ENCODE measurements at places on chromosomes 13 and 19.

DNA sequence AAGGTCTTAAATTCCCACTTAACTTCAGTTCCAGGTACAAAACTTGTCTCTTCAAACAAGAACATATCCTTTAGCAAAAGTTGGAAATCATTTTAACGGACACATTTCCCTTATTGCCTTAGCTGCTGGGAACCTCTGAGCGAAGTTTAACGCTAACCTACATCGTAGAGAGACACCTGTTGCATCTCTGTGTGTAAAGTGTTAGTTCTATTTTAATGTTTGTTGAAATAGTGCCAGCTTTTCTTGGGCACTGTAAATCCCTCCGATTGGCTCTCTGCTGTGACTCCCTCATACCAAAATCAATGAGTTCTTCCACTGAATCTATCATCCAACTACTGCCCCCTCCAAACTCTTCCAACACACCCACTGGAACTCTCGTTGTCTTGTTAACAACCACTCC, 2.3 kb upstream of the HIF3A start:
- DNase-seq = no peak

- no peak for DNase-seq
Observed at GRCh38 chr13:20544201-20544923, 18.7 kb upstream of the CRYL1 start.

GRCh38 chr13:99985241-99985874, 3.8 kb downstream of the ZIC2 start:
- DNase-seq = no peak

- DNase-seq = peak; percentile 71
Observed at GRCh38 chr13:110559429-110559943, 2.0 kb downstream of the RAB20 start.

- no peak for DNase-seq
Observed at GRCh38 chr13:64362564-64362963, 2867.6 kb downstream of the PCDH9 start.

DNA sequence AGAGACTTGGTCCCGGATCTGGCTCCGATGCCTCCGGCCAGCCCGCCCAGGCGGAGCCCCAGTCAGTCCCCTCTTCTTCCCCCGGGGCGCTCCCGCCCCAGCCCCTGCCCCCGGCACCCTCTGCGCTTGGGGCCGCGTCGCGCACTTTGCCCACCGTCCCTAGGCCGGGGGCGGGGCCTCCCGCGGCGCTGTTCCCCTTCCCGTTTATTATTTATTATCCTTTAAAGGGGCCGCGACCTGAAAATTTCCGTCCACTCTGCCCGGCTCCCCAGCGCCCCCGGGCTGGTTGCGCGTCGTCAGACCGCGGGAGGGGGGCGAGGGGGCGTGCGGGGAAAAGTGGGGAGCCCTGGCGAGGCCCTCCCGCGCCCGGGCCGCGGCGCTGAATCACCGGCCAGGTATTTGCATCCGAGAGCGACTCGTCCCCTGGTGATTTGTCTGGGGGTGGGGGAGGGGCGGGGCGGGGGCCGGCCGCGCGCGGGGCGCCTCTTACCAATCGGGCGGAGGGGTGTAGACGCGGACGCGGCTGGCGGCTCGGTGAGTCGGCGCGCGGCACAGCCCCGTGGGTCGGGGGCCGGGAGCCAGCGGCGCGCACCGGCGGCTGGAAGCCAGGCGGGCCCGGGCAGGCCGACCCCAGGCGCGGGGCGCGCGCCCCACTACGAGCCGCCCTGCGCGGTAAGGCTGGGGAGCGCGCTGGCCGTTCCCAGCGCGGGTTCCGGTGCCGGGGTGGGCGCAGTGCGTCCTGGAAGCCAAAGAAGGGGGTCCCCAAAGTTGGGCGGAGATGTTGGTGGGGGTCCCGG, at the start of gene ARID3A:
TSS of gene ARID3A (plus strand) at position 510 of the 797 bp plus-strand sequence. CDS start 3,494 bp downstream, outside the sequence.
- peak; percentile 92 for DNase-seq

DNA sequence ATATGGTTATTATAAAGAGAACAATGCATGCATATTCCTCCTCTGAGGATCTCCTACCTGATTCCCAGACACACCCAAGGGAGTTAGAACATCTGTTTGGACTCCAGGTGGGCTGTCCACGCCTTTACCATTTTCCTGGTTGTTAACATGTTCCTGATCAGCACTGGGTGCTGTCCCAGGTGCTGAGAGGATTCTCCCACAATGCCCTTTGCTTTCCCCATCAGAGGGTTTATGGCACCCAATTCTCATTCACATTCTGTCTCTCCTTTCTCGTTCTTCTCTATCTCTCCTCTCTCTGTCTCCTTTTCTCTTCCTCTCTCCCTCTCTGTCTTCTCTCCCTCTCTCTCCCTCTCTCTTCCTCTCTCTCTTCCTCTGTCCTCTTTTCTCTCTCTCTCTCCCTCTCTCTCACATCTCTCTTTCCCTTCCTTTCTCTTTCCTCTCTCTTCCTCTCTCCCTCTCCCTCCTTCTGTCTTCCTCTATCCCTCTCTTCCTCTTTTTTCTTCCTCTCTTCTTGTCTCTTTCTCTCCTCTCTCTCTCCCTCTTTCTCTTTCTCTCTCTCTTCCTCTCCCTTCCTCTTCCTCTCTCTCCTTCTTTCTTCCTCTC, 3.3 kb upstream of the RDH13 start:
- no peak for DNase-seq

DNA sequence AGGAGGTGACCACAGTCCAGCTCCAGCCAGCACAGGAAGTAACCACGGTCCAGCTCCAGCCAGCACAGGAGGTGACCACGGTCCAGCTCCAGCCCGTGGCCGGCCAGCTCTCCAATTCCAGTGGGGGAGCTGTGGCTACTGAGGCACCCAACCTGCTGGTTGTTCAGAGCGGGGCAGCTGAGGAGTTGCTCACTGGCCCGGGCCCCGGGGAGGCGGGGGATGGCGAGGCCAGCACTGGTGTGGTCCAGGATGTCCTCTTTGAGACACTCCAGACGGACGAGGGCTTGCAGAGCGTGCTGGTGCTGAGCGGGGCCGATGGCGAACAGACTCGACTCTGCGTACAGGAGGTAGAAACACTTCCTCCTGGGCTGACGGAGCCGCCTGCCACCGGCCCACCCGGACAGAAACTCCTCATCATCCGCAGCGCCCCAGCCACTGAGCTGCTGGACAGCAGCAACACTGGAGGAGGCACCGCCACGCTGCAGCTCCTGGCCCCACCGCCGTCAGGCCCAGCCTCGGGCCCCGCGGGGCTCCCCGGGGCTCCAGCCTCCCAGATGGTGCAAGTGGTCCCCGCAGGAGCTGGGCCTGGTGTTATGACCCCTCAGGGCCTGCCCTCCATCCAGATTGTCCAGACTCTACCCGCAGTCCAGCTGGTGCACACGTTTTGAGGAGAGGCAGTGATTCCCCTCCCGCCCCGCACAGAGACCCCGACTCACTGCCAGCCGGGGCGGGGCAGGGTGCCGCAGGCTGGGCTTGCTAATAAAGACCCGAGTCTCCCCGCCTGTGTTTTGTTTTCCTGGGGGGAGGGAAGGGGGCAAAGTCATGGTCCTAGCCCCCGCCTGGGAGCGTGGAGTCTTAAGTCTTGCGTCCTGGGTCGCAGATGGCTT, 1.0 kb upstream of the NAT14 start:
- no peak for DNase-seq

GRCh38 chr19:33260628-33261418, 35.2 kb upstream of the SLC7A10 start:
- DNase-seq = no peak

DNA sequence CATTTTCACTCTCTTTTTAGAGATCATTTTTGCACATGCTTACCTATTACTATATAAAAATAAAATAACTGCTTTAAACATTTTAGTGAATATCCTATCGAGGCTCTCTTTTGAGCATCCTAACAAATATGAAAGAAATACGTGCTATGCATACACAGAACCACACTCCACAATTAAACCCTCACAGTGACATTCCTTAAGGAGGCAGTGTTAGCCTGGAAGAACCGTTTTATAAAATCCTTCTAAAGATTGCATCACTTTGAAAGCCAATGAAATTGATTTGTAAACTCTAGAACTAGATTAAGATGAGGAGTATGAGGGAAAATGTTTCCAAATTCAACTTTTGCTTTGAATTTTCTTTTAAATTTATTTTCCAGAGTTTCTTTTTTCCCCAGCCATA, 11.1 kb upstream of the ENOX1 start:
- peak; percentile 22 for DNase-seq

DNA sequence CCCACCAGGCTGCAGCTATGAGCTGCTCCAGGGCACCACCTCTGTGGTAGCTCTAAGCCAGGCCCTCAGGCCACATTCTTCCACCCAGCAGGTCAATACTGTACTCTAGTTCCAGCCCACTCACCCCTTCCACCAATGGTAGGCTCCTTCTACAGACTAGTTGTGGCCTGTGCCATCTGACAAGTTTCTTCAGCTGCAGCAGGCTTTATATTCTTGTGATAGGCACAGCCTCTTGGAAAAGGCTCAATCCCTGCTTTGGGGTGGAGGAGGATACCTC, 8.5 kb downstream of the MICU2 start:
- no peak for DNase-seq

DNA sequence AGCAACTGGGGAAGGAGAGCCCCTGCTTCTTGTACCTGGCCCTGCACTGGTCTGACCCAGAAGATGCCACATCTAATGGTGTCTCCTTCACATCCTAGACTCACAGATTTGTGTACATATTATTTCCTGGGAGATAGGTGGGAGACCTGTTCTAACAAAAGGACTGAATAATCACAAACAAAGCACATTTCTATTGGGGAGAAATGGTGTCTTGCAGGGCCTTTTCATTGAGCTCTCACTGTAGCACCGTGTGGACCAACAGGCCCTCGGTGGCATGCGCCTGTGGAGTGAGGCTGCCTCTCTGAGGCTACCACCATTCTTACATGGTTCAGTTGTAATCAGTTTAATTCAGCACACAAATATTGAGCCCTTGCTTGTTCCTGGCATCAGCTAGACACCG, 989 bp upstream of the SACS start:
- no peak for DNase-seq

DNA sequence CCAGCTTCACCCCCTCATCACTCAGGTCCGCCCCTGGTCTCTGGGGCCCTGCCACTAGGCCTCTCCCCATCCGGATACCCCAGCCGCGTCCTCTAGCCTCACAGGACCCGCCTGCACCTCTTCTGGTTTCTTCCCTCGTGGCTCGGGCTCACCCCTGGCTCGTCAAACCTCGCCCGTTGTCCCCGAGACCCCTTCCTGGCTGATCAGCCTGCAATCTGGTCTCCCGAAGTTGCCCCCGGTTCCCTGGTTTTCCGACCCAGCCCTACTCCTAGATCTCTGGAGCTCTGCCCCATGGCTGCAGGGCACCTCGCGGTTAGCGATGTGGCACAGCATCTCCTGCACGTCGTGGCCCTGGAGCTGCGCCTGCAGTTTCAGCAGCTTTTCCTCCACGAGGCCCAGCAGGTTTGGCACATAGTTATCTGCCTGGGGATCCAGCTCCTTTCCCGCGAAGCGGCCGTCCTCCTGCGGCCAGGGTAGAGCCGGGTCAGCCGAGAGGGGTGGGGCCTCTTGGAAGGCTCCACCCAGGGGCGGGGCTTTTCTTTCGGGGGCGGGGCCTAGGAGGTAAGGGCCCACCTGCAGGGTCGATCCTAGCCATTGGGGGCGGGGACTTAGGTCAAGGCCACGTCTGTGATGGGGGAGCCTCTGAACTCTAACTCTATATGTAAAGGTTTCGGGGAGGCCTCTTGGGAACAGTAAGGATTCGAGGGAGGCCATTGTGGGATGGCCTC, 2.4 kb upstream of the RGL3 start:
- peak; percentile 48 for DNase-seq

DNA sequence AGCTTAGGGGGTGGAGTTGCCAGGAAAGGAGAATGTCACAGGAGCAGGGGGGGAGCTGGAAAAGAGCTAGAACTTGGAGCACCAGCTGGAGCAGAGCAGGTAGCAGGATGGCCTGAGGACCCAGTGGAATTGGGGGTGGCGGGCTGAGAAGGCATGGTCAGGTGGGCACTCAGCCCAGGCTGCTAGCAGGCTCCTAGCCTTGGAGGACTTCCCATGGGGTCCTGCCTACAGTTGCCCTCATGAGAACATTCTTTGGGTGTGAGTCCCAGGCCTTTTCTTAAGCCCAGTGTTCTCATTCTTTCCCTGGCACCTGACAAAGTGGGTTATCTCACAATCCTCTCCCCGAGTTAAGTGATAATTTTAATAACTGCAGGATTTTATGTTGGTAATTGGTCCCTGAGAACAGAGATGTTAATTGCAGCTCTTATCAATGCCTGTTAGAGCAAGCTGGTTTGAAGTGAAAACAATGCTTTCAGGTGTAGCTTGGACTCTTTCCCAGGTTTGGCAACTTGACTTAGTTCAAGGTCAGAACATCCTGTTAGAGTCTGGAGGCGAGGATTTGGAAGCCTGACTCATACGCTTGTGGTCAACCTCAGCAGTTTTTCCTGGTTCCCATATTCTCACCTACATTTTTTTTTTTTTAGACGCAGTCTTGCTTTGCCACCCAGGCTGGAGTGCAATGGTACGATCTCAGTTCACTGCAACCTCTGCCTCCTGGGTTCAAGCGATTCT, 18.1 kb upstream of the OLFM4 start:
- no peak for DNase-seq

All from AG20443 (cell line).